Hypothalamus (tissue), 51 donors: ENCODE measurements at places on chromosomes 7 and 10.
A peak's percentile ranks its signal among the peaks of the same experiment; 100 is the strongest.

DNA sequence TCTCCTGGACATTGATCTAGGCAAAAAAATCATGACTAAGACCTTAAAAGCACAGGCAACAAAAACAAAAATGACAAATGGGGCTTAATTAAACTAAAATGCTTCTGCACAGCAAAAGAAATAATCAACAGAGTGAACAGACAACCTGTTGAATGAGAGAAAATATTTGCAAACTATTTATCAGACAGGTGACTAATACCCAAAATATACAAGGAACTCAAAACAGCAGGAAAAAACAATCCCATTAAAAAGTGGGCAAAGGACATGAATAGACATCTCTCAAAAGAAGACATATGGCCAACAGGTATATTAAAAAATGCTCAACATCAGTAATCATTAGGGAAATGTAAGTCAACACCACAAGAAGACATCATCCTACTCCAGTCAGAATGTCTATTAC, 166.8 kb downstream of the MTERF1 start:
- no peak for DNase-seq

GRCh38 chr10:60798870-60799269, 20.6 kb downstream of the CDK1 start:
- no peak for DNase-seq

DNA sequence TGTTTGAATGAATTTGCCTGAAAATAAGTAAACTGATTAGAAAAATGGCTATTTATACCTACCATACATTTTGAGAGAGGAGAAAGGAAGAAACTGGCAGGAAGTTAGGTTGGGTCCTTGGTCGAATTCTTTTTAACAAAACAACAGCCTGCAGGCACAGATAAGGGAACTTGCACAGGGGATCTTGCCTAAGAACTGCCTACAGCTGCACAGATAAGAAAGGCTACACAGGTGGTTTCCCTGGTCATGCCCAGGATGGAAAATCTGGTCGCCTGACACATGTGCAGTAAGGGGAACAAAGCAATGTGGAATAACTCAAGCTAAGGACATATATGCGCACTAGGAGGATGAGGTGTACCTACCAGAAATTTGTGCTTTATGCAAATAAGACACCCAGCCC, 732.1 kb upstream of the POT1 start:
- DNase-seq = no peak

DNA sequence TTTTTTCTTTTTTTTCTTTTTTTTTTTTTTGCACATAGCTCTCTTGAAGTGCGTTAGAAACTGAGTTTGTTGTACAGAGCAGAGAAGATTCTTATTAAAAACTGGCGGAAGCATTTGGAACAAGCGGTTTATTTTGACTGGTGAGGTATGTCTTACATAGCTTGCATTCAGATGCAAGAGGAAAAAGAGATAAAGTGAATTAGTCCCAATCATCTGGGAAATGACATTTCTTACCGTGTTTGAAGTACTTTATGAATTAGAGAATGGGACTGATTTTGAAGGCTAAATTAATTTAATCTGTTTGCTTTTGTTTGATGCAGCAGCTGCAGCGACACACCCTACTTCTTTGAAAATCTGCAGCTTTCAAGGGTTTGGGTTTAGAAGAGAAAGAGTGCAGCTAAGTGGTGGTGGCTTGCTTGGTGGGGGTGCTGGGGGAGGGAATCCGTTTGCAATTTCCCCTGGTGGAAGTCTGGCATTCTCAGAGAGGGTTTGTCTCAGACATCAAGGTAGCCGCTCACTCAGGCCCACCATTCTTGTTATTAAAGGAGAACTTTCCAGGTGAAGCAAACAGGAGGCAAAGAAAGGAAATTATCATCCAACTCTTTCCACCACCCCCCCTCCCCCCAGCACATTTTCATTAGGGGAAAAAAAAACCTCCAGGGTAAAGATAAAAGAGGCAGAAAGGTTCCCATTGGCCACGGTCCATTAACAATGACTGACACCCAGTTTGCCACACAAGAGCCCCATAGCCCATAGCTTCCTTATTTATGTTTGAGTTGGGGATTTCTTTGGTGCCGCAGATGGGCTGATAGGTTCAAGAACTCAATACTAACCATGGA, 231.7 kb downstream of the SKIDA1 start:
- DNase-seq = no peak

GRCh38 chr10:125159486-125159931, 854 bp downstream of the CTBP2 start:
- peak; percentile 53 for DNase-seq

DNA sequence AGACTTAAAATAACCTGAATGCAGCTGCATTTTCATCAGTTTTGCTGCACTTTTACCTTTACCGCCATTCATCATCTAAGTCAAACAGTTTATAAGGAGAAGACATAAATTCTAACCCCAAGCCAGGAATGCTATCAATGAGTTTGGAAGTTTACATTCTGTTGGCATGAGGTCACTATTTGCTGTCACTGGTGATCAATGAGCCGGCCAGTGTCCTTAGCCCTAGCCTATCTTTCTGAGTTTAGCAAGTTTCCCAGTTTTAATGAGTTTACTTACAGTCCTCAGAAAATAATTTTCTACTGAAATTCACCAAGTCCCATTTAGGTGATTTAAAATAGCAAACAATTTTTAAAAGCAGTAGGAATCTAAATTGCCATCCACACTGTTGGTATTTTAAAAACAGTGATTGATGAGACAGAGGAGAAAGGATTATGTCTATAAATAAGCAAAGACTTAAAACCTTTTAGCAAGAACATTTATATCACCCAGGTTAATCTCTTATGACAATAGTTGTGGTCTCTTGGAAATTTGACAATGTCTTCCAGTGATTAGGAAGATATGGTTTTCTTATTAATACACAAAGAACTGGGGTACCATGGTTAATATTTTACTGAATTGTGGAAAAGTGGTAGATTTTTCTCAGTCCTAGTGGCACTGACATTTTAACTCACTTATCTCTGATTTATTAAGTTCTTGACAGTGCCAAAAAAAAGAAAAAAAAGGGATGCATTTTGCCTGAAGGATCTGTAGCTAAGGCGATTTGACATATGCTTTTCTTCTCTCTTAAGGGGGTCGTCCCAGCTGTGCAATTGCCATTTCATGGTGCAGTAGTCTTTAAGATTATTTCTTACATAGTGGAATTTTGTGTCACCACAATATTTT, 443.4 kb upstream of the ANKRD30A start:
- no peak for DNase-seq

DNA sequence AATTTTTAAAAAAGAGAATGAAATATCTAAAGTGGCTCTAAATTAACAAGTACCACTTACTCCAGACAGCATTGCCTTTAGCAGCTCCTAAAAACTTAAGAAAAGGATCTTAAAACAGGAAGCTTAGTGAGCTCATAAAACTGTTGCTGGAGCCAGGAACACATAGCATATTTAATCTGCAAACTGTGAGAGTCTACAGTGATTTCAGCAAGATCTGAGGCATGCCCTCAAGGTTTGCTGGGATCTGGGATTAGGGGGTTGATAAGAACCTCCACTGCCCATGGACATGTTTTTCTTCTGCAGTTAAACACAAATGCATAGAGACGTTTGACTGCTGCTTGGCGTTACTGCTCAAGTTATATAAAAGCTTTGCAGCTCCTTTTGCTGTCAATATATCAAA, 3.8 kb downstream of the GLI3 start:
- DNase-seq = no peak

GRCh38 chr7:155231941-155232340, 65.7 kb upstream of the INSIG1 start:
- no peak for DNase-seq

DNA sequence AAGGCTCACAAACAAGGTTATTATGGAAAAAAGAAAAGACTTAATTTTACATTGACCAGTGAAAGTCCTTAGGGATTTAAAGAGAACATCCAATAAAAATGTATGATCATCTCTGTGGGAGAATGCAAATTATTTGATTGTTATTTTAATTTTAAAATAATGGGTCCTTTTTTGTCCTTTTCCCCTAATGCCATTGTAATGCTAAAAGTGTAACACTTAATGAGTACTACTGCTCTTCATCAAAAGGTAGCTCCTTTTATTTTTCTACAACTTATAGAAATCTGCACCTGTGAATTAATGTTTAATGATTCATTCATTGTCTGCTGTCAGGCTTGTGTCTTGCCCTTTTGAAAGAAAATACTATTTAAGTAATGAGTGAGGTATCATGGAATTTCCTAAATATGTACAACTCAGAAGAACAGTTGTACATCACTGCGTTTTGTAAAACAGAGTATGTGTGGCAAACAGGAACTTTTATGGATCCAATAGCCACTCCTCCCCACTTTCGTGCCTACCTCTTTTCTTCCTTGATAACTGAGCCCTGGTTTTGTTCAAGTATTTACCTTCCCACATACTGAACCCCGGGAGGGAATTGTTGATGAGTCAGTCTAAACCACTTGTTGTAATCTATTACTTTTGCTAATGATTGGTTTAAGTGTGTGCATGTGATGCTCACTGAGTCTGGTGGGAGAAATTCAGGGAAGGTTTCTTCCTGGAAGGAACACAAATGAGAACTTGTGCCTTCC, 19.9 kb upstream of the TRUB1 start:
- DNase-seq = no peak

DNA sequence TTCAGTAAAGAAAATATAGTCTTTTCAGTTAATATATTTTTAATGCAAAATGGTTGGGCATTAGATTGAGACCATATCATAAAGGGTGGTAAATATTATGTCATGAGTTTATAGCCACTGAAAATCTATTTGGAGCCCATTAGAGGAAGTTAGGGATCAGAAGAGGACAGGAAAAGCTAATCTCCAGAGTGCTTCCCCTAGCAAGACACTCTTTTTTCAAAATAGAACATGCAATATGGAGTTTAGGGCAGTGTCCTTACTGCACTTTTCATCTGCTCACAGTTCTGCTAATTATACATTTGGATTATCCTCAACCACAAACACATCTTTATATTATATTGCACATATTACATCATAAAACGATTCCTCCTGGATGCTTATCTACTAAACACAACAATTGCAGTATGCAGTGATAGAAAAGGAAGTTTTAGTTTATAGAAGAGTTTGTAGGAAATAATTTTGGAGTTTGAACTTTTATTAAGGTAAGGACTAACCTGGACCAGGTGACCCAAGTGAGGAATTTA, 159.8 kb downstream of the PHF14 start:
- DNase-seq = no peak

DNA sequence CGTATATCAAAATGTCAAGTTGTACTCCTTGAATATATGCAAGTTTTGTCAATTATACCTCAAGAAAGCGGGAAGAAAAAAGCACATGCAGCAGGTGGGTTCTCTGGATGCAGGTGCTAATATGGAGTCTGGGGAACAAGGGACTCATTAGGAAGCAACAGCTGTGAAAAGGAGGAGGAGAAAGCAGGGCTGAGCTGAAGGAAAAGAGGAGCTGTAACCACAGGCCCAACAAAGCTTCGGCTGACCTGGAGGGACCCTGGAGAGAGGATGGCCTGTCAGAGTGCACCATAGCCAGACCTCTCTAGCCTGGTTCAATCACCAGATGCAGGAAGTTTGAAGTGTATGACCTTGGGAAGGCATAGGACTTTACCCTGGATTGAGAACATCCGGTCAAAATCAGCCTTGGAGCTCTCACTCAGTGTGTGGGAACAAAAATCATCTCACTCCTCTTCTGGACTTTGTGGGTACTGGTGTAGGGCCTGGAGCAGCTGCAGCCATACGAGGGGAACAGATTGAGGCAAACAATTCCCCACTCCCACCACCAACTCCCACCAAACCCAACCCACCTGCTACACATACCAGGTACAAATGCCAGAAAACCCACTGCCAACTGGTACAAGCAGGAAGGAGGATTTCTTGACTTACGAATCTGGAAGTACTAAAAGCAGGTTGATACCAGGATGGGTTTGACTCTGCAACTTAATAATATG, 36.7 kb downstream of the NPTX2 start:
- no peak for DNase-seq

- no peak for DNase-seq
Observed at GRCh38 chr10:129900825-129901224, 63.2 kb downstream of the EBF3 start.

- DNase-seq = no peak
Observed at GRCh38 chr10:112613620-112614019, 166.6 kb downstream of the VTI1A start.

DNA sequence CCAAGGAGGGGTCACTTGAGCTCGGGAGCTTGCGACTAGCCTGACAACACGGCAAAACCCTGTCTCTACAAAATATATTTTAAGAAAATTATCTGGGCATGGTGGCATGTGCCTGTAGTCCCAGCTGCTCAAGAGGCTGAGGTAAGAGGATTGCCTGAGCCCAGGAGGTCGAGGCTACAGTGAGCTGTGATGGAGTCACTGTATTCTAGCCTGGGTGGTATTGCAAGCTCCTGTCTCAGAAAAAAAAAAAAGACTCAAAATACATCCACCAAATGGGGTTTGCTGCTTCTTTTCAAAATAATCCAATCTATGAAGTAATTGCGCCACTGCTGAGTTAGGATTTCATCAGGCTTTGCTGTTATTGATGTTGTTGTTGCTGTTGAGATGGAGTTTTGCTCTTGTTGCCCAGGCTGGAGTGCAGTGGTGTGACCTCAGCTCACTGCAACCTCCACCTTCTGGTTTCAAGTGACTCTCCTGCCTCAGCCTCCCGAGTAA, 11.1 kb upstream of the VIM start:
- DNase-seq = no peak

DNA sequence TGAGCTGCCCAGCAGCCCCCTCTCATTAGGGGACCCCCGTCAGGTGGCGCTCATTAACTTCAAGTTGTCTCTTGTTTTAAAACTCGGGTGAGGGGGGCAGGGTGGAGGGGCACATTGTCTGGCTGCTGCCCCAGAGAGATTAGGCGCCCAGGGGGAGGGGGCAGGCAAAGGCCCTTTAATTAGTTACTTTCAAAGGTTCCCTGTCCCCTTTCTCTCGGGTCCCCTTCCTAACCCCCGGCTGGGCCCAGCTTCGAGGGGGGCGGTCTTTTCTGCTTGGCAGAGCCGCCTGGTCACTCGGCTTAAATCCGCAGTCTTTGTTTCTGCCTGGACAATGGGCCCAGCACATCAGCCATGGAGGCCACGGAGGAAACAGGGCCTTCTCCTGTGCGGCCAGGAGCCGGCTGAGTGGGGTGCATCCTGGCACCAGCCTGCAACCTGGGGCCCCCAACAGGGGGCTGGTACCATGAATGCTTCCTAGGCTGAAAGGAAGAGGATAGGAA, 38.9 kb upstream of the SLF2 start:
- no peak for DNase-seq

GRCh38 chr7:137969828-137970227, 32.1 kb downstream of the CREB3L2 start:
- no peak for DNase-seq
